ENCODE measurements at places on chromosomes 3 and 15. TPM values are rescaled to one million over a fixed set of nuclear protein-coding genes. Genes with fewer than 3 reads are reported as not detected.

The ITIH3 gene
- total RNA-seq, result not detected

The SCAMP5 gene
- 1.8 TPM for total RNA-seq

The FAM174B gene
- 3.4 TPM for total RNA-seq

The CAPN3 gene
- total RNA-seq, result 0.06 TPM

The TIPIN gene
- 58.0 TPM for total RNA-seq

The TIMMDC1 gene
- 62.5 TPM for total RNA-seq

The MST1 gene
- total RNA-seq, result 3.2 TPM

The CPEB1 gene
- total RNA-seq, result 5.2 TPM

The SOX14 gene
- not detected for total RNA-seq

The C2CD4A gene
- total RNA-seq, result not detected

The MELTF gene
- 1.8 TPM for total RNA-seq

The SCN5A gene
- total RNA-seq, result 0.17 TPM

The DNAH12 gene
- 0.06 TPM for total RNA-seq

The CDCP1 gene
- total RNA-seq, result 12.9 TPM
